T-helper 17 cell (primary cell): ENCODE measurements at places on chromosomes 16 and 17. TPM values are rescaled to one million over a fixed set of nuclear protein-coding genes. Genes with fewer than 3 reads are reported as not detected.

Gene TMEM100
- not detected for total RNA-seq

- H3K36me3 ChIP-seq: no peaks in the 10 kb centered on the region
- peak overlapping the region; percentile 51 for H3K27ac ChIP-seq
- no peak overlapping the region for H3K4me3 ChIP-seq
Measured at GRCh38 chr16:48353565-48354163, 31.5 kb downstream of the SIAH1 start.

- peaks cover 69% of the 10 kb centered on the region for H3K4me1 ChIP-seq
- peak overlapping the region; percentile 52 for H3K4me3 ChIP-seq
- peaks cover 8% of the 10 kb centered on the region for H3K36me3 ChIP-seq
- H3K27me3 ChIP-seq: no peaks in the 10 kb centered on the region
Measured at GRCh38 chr16:24745791-24746190, 16.3 kb downstream of the TNRC6A start.

DNA sequence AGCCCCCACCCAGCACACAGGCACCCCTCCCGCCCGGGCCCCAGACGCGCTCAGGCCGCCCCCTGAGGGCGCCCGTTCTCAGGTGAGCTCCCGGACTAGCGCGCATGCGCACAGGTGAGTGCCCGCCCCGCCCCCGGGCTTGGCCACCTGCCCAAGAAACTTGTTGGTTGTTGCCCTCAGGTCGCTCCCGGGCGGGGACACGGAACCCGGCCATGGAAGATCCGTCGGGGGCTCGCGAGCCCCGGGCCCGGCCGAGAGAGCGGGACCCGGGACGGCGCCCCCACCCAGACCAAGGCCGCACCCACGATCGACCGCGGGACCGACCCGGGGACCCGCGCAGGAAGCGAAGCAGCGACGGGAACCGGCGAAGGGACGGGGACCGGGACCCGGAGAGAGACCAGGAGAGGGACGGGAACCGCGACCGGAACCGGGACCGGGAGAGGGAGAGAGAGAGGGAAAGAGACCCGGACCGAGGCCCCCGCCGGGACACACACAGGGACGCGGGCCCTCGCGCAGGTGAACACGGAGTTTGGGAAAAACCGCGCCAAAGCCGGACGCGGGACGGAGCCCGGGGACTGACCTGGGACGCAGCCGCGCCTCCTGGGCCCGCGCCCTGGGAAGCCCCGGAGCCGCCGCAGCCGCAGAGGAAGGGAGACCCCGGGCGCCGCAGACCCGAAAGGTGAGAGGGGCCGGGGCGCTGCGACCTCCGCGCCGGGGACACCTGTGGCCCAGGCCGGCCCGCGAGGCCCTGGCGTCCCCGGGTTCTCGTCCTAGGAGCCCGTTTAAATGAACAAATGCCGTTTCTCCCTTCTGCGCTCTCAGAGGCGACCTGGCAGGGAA lies at the start of gene MARVELD3:
Gene MARVELD3 (plus strand): TSS at position 167 of the 840 bp plus-strand sequence. CDS start 46 bp downstream, at position 213.
- H3K27ac ChIP-seq: no peak within 1 kb of the TSS
- H3K36me3 ChIP-seq: no peaks in the 10 kb centered on the region
- peak; percentile 21 for DNase-seq
- H3K4me3 ChIP-seq: peak within 1 kb of the TSS; percentile 63
- peaks cover 11% of the 10 kb centered on the region for H3K4me1 ChIP-seq

GRCh38 chr17:63140255-63140654 lies 174.2 kb downstream of the TANC2 start:
- DNase-seq: no peak
- no peaks in the 10 kb centered on the region for H3K36me3 ChIP-seq
- no peaks in the 10 kb centered on the region for H3K27me3 ChIP-seq
- H3K27ac ChIP-seq: no peak overlapping the region

DNA sequence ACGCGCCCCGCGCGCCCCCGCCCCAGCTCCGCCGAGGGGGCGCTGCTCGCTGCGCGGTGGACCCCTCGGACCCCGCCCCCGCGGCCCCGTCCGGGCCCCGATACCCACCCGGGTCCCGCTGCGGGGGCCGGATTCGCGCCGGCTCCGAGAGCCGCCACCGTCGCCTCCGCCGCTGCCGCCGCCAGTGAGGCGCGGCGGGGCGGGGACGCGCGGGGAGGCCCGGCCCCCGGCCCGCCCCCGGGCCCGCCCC lies at the start of gene TBC1D16:
Gene TBC1D16 (minus strand): TSS at position 186 of the 250 bp plus-strand sequence. CDS start 22,325 bp downstream, outside the sequence.
- H3K36me3 ChIP-seq: peaks cover 2% of the 10 kb centered on the region
- H3K4me1 ChIP-seq: peaks cover 19% of the 10 kb centered on the region
- H3K4me3 ChIP-seq: peak within 1 kb of the TSS; percentile 94
- DNase-seq: peak; percentile 63
- H3K27me3 ChIP-seq: peaks cover 5% of the 10 kb centered on the region
- peak within 1 kb of the TSS; percentile 91 for H3K27ac ChIP-seq

GRCh38 chr16:69286941-69287713 lies 24.0 kb upstream of the VPS4A start:
- H3K36me3 ChIP-seq: no peaks in the 10 kb centered on the region
- no peak overlapping the region for H3K27ac ChIP-seq
